ENCODE measurements at places on chromosomes 5 and 9.

DNA sequence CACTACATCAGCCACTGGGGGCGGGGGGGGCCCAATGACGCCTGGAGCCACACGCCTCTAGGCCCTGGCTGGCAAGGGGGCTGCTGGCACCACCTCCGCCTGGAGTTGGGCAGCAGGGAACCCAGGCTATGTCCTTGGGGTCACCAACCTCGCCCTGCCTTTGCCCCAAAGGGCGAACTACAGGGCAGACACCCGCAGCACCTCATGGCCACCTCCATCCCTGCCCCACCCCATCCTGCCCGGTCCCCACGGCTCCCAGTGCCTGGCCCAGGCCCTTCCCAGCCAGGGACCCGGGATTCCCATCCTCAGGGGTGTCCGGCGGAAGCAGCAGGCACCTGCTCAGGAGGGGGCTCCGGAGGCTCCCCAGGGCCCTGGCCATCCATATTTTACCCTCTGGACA lies 37.0 kb downstream of the NACC2 start:
- no peak for DNase-seq

- DNase-seq: no peak
Observed at GRCh38 chr5:1106385-1107166, 5.3 kb downstream of the SLC12A7 start.

DNA sequence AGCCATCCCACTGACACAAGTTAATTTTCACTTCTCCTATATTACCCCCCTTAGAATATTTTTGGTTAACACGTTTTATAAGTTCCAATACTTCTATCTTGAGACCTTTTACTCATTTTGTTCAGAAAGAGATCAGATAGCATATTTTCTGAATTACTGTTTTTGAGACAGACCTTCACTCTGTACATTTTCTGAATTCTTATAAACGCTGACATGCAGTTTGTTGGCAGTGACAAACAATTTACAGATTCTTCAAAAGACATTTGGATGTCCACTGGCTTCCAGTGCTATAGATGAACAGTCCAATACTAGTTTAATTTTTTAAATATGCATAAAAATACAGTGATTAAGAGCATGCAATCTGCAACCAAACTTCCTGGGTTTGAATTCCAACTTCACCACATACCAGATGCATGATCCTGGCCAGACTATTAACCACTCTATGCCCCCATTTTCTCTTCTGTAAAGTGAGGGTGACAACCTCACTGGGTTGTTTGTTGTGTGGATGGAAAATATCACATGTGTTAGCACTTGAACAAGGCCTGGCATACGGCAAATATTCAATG lies 142.1 kb downstream of the AGTPBP1 start:
- no peak for DNase-seq

DNA sequence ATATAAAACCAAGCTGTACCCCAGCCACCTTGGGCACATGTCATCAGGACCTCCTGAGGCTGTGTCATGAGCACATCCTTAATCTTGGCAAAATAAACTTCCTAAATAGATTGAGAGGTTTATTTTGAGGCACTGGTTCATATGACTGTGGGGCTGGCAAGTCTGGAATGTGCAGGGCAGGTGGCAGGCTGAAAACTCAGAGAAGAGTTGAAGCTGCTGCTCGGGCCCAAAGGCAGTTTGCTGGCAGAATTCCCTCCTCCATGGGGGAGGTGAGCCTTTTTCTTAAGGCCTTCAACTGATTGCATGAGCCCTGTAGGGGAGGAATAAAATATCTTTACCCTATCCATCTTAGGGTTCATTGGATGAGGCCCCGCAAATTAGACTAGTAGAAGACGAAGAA lies 72.2 kb upstream of the CDK20 start:
- no peak for DNase-seq

DNA sequence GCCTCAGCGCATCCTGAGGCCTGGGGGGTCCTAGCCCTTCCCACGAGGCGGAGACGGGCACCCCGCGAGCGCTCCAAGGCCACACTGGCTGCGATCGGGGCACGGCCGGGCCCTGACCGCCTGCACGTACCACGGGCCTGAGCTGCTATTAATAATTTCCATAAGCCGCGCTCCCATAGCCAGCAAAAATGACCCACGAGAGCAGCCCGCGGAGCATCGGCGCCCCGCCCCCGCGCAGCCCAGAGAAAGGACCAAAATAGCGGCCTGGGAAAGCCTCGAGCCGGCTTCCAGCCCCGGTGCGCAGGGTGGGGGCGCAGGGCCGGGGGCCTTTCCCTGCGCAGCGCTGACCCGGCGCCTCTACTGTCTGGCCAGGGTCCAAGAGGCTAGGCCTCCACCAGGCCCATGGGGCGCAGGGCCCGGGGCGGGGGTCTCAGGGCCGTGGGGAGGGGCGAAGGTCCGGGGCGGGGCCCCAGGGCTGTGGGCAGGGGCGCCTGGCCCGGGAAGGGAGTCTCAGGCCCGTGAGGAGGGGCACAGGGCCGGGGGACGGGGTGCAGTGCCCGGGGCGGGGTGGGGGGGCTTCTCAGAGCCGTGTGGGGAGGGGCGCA lies 54.4 kb downstream of the EXD3 start:
- no peak for DNase-seq

- no peak for DNase-seq
Observed at GRCh38 chr9:88464851-88465250, 70.1 kb upstream of the NXNL2 start.

GRCh38 chr5:160423099-160423498 lies 1.4 kb downstream of the PTTG1 start:
- no peak for DNase-seq

DNA sequence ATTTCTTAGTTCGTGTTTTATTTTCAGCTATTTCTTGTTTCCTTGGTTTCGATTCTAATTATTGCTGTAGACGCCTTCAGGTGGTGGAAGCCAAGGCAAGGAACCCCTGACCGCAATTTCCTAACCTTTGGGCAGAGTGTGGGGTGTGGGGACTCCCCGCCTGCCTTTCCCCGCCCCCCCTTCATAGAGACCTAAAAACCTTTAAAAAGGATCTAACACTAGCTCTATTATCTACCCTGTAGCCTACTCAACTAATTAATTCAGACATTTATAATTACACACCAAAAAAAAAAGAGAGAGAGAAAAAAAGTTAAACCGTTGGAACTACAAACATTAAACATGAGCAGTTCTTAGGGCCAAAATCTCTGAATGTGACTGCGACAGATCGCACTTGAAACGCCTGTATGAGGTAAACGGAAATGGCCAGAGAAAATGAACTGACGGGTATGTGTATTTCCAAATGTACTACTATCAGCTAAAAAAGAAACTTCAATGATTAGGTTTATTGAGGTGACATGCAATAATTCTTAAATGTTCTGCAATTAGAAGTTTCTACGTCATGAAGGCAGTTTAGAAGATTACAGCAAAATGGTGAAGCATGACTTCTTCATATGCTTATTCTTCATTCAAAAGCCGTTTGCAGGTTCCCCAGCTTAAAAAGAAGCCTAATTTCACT lies 19.0 kb upstream of the FER start:
- no peak for DNase-seq

GRCh38 chr5:9409413-9409960 lies 136.4 kb downstream of the SEMA5A start:
- DNase-seq: no peak

Measured in NCI-H1417 treated with DMSO at 0.1 percent for 48 hours (cell line).